ENCODE measurements at places on chromosomes 2 and 18.

DNA sequence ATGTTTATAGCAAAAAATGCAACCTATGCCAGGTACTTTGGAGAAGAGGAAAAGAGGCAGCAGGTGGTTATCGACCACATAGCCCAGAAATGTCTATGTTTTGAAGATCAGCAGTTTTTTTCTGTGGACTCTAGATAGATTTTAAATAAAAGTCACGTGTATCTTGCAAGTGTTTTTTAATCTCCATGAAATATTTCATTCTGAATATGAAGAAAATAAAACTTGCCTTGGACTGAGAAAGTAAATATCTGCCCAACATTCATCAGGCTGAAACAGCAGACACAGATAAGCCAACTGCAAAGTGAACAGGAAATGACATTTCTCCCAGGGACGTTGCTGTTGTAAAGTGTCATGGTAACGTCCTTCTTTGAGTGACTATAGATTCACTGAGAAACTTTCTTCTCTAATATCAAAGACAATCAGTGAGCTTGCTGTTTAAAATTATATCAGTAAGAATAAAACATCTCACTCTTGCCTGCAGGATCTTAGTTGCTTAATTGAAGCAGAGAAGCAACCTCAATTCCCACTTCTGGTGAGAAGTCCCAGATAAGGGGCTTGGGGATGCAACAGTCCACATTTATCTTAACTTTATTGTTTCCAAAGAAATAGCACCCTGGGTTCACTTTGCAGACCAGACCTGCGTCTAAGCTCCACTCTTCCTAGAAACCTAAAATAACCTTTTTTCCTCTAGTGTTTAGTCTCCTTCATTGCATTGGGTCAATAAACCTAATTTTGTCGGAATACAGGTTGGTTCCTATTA lies 6.3 kb downstream of the MYOM1 start:
- no peak for DNase-seq

- DNase-seq, result no peak
Observed at GRCh38 chr2:96138179-96139145, at the start of gene ASTL. ASTL (minus strand) TSS chr2:96138502; CDS start chr2:96138436, 66 bp downstream.

DNA sequence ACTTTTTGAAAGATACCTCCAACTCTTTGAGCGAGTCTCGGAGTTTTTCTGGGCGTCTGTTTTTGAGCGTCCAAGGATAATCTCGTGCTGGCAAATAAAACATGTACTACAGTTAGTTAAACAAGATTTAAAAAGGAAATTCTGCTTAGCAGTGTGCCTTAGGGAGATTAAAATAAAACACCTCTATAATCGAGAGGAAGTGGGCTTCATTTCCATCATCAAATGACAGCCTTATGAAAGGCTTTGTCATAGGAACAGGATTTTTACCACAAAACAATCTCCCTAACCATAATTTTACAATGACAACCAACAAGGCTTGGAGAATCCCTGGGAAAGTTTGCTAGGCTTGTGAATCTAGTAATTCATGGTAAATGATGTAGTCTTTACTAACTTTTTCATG lies 103.4 kb downstream of the WDPCP start:
- no peak for DNase-seq

DNA sequence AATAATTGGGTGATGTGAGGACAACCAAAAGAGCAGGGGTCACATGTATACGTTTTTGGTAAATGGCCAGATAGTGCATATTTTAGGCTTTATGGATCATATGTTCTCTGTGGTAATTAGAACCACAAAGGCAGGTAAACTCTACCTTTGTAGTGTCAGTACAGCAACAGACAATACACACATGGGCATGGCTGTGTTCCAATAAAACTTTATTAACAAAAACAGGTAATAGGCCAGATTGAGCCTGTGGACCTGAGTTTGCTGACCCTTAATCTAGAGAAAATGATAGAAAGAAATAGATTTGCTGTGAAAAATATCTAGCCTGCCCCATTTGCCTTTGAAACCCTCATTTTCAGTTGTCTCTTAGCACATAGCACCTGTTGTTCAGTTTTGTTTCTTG lies 177.2 kb upstream of the CXCR4 start:
- no peak for DNase-seq

GRCh38 chr2:27984153-27984552 lies 93.6 kb downstream of the BABAM2 start:
- DNase-seq, result no peak

DNA sequence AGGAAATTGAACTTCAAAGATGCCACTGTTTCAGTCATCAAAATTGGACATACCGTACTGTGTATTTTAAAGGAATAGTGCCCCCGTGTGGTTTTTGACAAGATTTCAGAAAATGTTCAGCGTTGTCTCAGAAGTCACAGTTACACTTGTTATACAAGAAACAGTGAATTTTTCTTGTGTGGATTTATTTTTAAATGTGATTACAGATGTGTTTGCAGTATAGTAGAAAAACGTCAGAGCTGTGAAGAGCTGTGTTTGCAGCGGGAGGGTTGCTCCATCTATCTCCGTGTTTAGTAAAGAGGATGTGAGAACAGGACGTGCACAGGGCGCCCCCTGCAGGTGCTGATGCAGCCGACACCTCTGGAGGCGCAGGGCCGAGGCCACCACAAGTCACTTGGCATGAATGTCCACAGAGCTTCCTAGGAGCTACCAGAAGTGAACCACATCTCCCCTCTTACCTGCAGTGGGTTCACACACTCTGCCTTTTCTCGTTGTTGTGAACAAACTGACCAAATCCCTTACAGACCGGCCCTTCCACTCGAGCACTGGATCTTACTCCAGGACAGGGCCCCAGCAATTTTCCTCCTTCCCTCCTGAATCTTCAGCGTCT lies 73.1 kb downstream of the CACNB4 start:
- DNase-seq, result no peak

DNA sequence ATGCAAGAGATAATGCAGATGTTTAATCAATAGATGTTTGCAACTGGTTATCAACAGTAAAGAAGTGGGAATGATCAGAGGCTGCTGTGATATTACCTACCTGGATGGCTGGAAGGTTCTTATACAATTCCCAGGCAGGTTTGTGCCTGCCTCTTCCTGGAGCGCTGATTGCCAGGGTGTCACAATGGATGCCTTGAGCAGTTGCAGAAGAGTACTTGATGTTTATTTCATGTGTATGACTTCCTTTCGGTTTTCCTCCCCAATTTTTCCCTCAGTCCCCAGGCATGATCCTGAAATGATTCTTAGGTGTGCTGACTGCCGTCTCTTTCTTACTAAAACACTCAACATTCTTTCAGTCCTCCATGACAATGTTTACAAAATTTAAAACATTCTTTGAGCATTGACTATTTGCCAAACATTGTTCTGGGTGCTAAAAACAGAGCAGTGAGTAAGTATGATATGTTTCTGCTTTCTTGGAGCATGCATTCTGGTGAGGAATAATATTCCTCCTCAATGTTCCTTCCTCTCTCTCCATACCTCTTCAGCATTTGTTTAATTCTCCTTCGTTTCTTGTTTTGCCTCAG lies 416.6 kb upstream of the TRIB2 start:
- DNase-seq, result no peak

DNA sequence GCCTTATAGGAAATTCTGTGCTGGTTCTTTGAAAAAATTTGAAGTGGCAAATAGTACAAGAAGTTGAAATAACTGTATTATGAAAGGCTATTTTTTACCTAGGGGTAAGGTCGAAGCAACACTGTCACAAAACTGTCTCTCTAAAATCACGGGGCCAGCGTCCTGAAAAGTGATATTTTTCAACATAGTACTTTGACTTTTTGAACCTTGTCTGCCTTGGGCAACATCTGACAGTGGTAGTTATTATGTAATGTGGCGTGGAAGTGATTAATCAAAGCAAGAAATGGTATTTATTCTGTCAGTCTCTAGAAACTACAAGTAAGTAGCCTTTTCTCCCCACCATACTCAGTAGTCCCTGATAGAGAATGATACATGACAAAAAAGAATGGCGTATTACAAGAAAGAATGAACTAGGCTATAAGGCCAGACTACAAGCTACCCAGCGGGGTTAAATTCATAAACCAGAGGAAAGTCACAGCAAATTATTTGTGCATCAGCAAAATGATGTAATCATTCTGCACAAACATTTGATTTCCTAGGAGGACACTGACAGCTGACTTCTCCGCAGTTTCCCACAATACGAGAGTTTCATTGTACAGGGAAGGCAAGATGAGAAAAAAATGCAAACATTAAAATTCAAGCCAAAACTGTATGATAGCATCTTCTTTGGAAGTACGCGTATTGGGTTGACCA lies 9.8 kb downstream of the GEN1 start:
- no peak for DNase-seq

- DNase-seq, result no peak
Observed at GRCh38 chr2:71831193-71831577, 316.5 kb downstream of the CYP26B1 start.

- DNase-seq, result no peak
Observed at GRCh38 chr2:7281231-7282201, 364.3 kb downstream of the RNF144A start.
